ENCODE measurements at places on chromosomes 11 and 22.

- DNase-seq: no peak
Observed at GRCh38 chr11:19658344-19658743, 54.3 kb upstream of the NAV2 start.

DNA sequence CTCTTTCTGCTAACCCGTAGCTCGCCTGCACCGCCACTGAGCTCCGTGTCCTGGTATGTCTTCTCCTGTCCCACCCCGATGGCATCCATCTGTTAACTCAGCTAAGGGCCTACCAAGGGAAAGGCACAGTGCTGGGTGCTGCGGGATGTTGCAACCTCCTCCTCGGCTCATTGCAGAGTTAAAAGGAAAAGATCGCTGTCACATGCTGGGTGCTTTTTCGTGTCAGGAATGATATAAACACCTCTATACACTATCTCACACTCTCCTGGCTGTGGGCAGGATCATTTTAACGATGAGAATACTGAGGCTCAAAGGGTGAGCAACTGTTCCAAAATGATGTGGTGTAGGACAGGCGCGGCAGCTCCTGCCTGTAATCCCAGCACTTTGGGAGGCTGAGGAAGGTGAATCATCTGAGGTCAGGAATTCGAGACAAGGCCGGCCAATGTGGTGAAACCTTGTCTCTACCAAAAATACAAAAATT is 10.1 kb downstream of the TXN2 start:
- DNase-seq: no peak

DNA sequence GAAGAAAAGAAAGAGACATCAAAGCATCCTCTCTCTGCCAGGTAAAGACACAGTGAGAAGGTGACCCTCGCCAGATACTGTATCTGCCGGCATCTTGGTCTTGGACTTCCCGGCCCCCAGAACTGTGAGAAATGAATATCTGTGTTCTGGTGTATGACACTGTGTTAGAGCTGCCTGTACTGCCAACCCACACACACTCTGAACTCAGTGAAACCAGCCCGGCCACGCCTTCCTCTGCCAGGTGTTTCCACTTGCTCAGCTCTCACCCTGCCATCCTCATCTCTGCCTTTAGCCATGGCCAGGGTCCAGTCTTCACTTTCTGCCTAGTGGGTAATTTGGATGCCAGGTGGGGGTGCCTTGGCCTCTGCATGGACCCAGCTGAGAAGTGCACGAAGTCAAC is 24.0 kb downstream of the CBX7 start:
- no peak for DNase-seq

DNA sequence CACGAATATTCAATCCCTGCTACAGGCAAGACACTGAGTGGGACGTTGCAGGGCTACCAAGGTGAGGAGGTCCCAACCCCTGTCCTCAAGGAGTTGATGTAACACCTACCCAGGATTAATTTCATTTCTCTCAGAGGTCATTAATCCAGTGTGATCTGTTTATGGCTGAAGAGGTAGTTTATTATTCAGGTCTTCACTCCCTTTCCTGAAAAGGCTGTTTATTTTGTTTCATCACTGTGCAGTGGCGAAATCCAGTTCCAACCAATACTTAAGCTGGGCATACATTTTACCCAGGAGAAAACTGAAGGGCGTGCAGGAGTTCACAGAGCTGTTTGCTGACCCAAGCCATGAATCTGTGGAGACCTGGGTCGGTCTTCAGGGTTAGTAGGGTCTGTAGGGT is 2.7 kb upstream of the PTPRJ start:
- no peak for DNase-seq

DNA sequence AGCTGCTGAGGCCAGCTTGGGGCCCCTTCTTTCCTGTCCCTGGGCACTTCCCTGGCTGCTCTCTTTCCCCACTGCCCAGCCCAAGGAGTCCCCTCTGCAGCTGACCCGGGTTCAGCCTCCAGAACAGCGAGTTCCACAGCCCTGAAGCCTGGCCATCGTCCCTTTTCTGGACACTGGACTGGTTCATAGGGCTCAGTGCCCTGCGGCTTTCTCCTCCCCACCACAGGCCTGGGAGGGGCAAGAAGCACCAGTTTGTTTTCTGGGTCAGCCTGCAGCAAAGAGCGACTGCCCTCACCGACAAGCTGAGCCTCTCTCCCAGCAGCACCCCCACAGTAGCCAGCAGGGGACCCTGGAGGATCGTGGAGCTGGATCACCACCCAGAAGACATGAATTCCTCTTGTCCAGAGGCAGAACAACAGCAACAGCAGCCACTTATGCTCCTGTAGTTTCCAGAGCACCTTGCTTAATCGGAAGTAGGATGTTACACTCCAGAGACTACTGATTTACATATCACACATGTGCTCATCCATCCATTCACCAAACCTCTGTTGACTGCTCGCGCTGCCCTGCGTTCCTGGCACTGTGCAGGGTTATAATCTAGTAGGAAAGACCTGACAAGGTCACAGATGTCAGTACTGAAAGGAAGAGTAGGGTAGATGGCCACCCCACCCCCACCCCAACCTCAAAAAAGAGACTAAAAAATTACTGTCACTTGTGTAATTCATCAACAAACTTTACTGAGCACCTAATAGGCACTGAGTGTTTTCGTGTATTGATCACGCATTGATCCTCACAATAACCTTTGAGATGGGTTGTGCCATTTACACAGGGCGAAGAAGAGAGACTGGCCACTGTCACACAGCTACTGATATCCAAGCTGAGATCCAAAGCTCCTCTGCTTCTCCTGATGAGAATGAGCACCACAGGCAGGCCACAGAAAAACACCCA is 13.0 kb upstream of the CXCR5 start:
- peak; percentile 88 for DNase-seq

GRCh38 chr11:33915526-33915925 is 23.6 kb upstream of the LMO2 start:
- no peak for DNase-seq

DNA sequence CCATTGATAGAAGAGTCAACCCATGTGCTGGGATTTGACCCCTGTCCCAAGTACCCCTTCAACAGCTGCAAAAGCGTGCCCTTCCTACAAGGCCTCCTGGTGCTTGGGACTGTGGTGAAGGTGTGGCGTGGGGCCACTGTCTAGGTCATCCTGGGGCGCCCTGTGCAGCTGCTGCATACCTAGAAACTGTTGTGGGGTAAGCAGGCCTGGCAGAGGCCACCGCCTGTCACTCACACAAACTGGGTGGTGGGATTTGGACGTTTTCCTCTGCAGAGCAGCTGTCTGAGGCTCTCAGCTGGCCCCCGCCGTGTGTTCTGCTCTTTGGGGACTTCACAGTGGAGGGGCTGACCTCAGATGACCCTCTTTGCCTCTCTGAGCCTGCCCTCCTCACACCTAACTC is 69.7 kb downstream of the SCN3B start:
- DNase-seq: no peak

GRCh38 chr22:46848197-46848596 is 85.7 kb downstream of the TBC1D22A start:
- no peak for DNase-seq

- DNase-seq: no peak
Observed at GRCh38 chr22:25364281-25364680, 144.8 kb downstream of the CRYBB2 start.

DNA sequence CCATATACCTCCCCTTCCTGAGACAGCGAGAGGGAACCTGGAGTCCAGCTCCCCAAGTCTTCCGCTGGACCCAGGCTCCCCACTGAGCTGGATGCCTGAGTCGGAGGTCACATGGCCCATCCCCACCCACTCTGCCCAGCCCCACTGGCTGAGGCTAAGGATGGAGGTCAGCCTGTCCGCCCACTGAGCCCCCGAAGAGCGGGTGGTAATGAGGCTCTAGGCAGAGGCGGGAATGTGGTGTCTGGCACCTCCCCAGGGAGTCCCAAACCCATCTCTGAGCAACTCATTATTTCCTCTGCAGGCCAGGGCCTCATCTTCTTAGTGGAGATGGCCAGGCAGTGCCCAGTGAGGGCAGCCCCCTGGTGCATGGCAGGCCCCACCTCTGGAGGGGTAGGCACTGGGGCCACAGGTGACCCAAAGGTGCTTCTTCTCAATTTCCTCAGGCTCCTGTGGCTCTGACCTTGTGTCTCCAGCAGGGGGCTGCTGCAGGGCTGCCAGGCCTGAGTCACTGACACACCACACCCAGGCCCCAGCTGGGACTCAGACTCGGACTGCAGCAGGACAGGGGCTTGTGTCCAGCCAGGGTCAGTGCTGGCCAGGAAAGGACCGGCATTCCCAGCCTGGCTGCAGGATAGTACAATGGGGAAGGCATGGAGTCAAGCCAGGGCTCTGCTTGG is 10.2 kb upstream of the PDE2A start:
- DNase-seq: peak; percentile 87

GRCh38 chr22:25219948-25220442 is 556 bp downstream of the CRYBB2 start:
- DNase-seq: no peak

GRCh38 chr22:41844513-41844912 is 11.6 kb downstream of the SREBF2 start:
- DNase-seq: no peak

GRCh38 chr11:128057786-128058395 is 529.5 kb downstream of the ETS1 start:
- DNase-seq: no peak

DNA sequence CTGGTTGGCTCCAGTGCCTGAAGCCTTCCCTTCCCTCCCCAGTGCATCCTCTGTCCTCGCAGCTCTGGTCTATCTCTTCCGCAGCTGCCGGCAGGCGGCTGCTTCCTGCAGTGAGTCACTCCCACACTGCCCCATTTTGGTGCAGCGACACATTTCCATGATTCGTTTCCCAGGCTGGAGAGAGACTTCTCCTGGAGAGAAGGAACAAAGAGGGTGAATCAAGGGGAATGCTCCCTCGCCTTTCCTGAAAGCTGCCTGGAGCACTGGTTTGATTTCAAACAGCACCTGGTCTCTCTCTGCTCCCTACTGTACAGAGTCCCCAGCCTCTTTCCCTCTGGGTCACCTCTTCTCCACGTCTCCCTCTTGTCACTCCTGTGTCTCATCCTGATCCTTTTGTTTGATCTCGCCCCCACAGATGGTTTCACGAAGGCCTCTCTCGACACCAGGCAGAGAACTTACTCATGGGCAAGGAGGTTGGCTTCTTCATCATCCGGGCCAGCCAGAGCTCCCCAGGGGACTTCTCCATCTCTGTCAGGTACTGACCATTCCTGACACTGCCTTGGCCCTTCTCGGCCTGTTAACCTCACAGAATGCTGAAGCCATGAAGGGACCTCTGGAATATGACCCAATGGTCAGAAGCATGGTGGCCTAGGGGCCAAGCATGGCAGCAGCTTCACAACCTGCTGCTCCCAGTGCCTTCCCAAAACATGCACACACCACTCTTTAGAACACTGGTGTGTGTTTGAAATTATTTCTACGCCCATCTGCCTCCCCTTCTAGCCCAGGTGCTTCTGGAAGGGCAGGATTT is at the start of gene TMA7B:
Gene TMA7B (plus strand): TSS at position 758 of the 808 bp plus-strand sequence. CDS start 3,978 bp downstream, outside the sequence.
- no peak for DNase-seq

DNA sequence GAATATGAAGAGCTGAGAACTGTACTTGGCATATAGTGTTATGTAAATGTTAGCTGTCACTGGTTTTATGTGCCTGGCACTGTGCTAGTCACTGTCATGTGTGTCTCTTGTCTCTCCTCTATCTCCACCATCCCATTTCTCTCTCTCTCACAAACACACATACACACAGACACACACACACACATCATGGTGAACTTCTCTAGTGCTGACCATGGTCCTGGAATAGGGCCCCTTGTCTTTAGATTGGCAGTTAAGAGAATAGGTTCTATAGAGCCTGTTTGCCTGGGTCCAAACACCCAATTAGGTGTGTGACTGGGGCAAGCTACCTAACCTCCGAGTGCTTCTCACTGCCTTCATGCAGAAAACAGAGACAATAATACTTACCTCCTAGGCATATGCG is 109.7 kb upstream of the NARS2 start:
- no peak for DNase-seq

DNA sequence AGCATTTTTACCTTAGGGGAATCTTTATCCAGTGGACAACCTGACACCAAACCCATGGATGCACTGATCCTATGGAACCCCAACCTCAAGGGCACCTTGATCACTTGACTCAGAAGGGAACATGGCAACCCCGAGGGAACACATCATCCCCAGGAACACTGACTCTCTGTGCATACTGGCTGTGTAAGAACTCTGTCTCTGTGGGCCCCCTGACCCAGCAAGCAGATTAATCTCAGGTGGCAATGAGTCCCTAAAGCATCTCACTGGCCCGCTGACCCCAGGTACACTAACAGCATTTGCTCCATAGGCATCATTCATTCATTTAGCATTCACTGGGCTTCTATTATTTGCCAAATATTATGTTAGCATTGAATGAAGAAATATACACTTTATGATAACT is 16.9 kb downstream of the EIF3F start:
- no peak for DNase-seq

DNA sequence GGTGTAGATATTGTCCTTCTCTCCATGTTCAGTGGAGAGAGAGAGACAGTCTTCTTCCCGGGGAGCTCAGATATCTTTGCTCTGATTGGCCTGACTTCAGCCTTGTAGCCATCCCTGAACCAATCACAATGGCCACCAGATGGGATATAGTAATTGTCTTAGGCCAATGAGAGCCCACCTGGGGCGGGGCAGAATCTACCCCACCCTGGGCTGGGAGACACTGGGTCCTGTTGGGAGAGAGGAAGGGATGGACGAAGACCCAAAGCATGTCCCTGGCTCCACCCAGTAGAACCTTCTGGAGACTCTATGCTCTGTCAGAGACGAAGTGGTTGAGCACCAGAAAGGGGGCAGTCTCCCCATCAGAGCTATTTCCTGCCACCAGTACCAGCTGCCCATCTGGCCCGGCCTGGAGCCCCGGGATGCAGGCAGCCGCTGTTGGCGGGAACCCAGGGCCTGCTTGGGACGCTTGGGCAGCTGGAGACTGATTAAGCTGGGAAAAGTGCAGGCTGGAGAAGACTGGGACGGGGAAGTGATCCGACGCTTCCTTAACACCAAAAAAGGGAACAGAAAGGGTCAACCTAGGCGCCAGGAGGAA is 31.6 kb upstream of the CBX7 start:
- peak; percentile 88 for DNase-seq

DNA sequence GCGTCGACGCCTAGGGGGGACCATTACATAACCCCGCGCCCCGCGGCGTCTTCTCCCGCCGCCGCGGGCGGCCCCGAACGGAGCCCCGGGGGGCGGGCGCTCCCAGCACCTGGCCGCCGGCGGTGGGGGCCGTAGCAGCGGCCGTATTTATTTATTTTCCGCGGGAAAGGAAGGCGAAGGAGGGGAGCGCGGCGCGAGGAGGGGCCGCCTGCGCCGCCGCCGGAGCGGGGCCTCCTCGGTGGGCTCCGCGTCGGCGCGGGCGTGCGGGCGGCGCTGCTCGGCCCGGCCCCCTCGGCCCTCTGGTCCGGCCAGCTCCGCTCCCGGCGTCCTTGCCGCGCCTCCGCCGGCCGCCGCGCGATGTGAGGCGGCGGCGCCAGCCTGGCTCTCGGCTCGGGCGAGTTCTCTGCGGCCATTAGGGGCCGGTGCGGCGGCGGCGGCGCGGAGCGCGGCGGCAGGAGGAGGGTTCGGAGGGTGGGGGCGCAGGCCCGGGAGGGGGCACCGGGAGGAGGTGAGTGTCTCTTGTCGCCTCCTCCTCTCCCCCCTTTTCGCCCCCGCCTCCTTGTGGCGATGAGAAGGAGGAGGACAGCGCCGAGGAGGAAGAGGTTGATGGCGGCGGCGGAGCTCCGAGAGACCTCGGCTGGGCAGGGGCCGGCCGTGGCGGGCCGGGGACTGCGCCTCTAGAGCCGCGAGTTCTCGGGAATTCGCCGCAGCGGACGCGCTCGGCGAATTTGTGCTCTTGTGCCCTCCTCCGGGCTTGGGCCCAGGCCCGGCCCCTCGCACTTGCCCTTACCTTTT is at the start of gene EP300:
Gene EP300 (plus strand): TSS at position 570 of the 795 bp plus-strand sequence. CDS start 413 bp downstream, outside the sequence.
- DNase-seq: peak; percentile 94
